ENCODE measurements at places on chromosomes 1 and 21. TPM values are rescaled to one million over a fixed set of nuclear protein-coding genes. Genes with fewer than 3 reads are reported as not detected.
A peak's percentile ranks its signal among the peaks of the same experiment; 100 is the strongest.

TRIM67 gene
- not detected for total RNA-seq

KRTAP19-6 gene
- total RNA-seq = not detected

BRDT gene
- not detected for total RNA-seq

VPS45 gene
- total RNA-seq = 34.1 TPM

DNA sequence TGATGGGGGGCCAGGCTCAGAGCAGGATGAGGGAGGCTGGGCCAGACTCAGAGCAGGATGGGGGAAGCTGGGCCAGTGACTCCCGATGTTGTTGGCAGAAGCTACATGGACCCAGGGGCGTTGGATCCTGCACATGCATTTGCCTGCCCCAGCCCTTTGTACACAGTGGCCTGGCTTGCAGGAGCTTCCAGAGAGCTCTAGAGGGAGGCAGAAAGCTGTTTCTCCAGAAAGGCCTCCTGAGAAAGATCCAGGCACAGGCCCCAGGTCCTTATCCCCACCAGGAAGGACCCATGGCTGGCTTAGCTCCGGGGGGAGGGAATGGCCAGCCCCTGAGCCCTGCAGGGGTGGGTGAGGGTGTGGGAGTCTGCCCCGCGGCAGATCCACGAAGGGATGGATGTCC, 106.6 kb upstream of the ACTRT2 start:
- H3K4me1 ChIP-seq = peaks cover 5% of the 10 kb centered on the region
- no peaks in the 10 kb centered on the region for H3K27me3 ChIP-seq
- no peaks in the 10 kb centered on the region for H3K36me3 ChIP-seq
- no peak for DNase-seq
- H3K27ac ChIP-seq = no peak overlapping the region
- H3K4me3 ChIP-seq = no peak overlapping the region

- no peaks in the 10 kb centered on the region for H3K36me3 ChIP-seq
- no peak for DNase-seq
- H3K4me1 ChIP-seq = peaks cover 23% of the 10 kb centered on the region
- H3K27ac ChIP-seq = no peak overlapping the region
- peak overlapping the region; percentile 45 for H3K4me3 ChIP-seq
These were observed 101.1 kb upstream of the SOD1 start for GRCh38 chr21:31558189-31558961.

GRCh38 chr1:159831412-159832141, 4.9 kb downstream of the SLAMF8 start:
- H3K36me3 ChIP-seq = peaks cover 15% of the 10 kb centered on the region
- peaks cover 8% of the 10 kb centered on the region for H3K27me3 ChIP-seq
- H3K27ac ChIP-seq = no peak overlapping the region
- H3K4me1 ChIP-seq = peaks cover 37% of the 10 kb centered on the region
- no peak for DNase-seq

DNA sequence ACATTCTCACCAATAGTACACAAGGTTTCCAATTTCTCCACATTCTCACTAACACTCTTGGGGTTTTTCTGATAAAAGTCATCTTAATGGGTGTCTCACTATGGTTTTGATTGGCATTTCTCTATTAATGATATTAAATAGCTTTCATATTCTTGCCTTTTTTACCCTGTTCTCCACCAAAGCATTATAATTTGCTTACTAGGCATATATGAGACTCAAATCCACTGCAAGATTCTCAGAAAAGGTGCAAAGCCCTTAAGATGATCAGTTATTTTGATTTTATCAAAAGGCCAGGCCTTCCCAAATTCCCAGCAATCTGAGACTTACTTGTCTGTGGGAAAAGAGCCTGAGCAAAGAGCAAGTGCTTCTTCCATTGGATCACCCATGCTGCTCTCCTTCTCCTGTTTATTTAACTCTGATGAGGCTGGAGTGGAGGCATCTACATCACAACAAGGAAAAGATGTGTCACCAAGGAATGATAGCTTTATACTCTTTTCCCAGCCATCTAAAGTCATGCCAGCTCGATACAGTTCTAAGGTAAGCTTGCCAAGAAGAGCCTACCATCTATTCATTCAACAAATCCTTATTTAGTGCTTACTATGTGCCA, 24.6 kb downstream of the CLSPN start:
- no peak overlapping the region for H3K27ac ChIP-seq
- no peak overlapping the region for H3K4me3 ChIP-seq
- peaks cover 22% of the 10 kb centered on the region for H3K36me3 ChIP-seq
- DNase-seq = no peak
- no peaks in the 10 kb centered on the region for H3K27me3 ChIP-seq

DNA sequence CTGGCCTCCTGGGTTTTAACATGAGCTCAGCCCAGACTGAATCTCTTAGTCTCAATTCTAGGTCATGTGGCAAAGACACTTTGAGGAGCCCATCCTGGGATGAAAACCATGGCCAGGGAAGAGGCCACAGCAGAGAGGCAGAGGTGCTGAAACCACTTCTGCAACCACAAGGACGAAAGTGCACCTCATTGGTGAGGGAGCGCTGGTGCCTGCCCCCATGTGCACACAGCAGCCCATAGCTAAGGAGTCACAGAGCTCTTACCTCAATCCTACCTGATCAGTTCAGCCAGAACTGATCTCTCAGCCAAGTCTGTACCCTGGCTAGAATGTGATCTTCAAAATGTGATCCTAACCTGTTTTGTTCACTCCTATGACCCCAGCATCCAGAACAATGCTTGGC, 32.9 kb upstream of the SRP9 start:
- H3K27ac ChIP-seq = no peak overlapping the region
- no peaks in the 10 kb centered on the region for H3K36me3 ChIP-seq
- H3K4me1 ChIP-seq = peaks cover 5% of the 10 kb centered on the region

DNA sequence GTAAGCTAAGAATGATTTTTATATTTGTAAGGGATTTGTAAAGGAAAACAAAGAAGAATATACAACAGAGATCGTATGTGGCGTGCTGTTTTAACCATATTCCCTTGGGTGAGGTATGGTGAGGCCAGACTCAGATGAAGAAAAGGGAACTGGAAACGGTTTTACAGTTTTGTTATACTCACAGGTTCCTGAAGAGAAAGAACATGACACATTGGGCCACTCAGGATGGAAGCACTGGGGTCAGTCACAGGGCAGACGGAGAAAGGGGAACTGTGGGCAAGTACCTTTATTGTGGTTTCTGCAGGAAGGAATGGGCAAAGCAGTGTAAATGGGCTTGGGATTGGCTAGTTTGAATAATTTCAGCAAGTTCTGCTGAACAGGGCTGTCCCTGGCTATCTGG, 177.4 kb downstream of the LBR start:
- H3K4me3 ChIP-seq = no peak overlapping the region
- DNase-seq = no peak
- no peaks in the 10 kb centered on the region for H3K4me1 ChIP-seq
- H3K36me3 ChIP-seq = no peaks in the 10 kb centered on the region
- H3K27me3 ChIP-seq = peaks cover 30% of the 10 kb centered on the region

DNA sequence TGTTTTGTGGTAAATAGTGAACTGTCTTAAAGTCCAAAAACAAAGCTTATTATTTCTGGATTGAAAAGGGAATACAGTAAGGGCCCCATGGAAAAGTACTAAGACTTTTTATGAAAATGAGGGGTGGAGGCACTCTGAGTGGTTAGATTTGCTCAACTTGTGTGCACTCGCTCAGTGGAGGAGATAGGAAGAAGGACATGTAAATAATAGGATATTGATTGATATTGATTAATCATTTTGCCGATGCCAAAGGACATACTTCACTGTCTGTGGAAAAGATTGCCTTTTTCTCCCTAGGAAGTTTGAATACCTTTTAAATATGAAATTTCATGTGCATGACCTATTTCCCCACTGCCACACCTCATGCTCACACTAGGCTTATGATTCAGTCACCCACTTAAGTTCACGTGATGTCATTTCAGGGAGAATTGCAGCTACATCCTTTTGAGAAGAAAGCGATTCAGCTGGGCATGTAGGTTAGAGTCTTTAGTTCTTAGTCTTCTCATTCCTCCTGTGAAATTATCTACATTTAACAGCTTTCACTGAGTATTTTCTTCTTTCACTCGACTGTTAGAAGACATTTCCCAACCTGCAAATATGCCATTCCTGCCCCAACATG, 5.0 kb downstream of the MTR start:
- DNase-seq = no peak
- H3K4me1 ChIP-seq = peaks cover 41% of the 10 kb centered on the region
- peak overlapping the region; percentile 78 for H3K27ac ChIP-seq

- DNase-seq = no peak
- H3K27ac ChIP-seq = no peak overlapping the region
- H3K36me3 ChIP-seq = no peaks in the 10 kb centered on the region
- H3K27me3 ChIP-seq = no peaks in the 10 kb centered on the region
These were observed 8.9 kb downstream of the MRTO4 start for GRCh38 chr1:19260211-19261138.

DNA sequence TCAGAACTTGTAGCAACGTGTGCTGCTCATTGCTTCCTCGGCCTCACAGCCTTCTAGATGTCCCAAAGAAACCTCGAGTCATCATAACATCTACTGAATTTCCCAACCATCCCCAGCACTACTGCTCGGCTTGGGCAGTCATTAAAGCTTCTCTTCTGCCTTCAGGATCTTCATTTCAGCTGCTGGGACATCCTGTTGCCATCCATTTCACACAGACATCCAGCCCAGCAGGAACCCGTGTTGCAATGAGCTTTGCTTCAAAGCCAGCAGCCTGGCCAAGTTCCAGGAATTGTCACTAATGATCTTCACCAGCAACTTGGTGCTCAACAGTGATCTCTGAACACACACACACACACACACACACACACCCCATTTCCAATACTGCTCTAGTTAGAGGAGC, 18.5 kb downstream of the WLS start:
- no peaks in the 10 kb centered on the region for H3K36me3 ChIP-seq
- H3K27ac ChIP-seq = no peak overlapping the region
- H3K4me3 ChIP-seq = no peak overlapping the region
- DNase-seq = no peak
- H3K4me1 ChIP-seq = no peaks in the 10 kb centered on the region

DNA sequence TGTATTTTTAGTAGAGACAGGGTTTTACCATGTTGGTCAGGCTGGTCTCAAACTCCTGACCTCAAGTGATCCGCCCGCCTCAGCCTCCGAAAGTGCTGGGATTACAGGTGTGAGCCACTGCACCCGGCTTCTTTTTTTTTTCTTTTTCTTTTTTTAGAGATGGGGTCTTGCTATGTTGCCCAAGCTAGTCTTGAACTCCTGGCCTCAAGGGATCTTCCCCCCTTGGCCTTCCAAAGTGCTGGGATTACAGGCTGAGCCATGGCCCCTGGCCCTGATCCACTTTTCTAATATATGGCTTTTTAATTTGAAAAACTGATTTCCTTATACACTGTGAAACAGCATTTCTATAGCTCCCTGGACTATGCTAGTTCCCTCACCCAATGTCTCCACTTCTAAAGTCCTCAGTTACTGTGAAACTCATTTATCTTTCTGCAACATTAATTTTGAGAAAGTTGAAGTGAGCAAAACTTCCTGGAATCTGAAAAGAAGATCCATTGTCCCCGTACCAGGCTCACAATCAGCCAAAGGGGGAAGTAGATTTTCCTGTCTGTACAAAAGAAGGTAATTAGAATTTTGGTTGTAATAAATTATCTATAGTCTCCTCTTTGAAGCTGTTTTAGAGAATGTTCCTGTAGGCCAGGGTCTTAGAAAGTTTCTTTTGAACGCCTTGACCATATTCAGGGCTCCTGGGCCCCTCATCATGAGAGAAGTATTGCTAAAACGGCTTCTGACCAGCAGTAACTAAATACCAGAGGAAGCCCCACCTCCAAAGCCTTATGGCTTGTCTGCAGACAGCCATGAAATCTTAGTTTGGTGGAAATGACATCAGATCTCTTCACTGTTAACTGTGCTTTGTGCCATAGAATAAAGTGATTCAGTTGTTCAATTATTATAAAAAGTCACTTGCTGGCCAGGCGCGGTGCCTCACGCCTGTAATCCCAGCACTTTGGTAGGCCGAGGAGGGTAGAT, 34.9 kb downstream of the DEGS1 start:
- no peak for DNase-seq
- H3K4me1 ChIP-seq = no peaks in the 10 kb centered on the region

GRCh38 chr1:114618606-114619005, 37.2 kb upstream of the BCAS2 start:
- H3K4me3 ChIP-seq = no peak overlapping the region
- no peaks in the 10 kb centered on the region for H3K4me1 ChIP-seq
- DNase-seq = no peak
- H3K36me3 ChIP-seq = no peaks in the 10 kb centered on the region

DNA sequence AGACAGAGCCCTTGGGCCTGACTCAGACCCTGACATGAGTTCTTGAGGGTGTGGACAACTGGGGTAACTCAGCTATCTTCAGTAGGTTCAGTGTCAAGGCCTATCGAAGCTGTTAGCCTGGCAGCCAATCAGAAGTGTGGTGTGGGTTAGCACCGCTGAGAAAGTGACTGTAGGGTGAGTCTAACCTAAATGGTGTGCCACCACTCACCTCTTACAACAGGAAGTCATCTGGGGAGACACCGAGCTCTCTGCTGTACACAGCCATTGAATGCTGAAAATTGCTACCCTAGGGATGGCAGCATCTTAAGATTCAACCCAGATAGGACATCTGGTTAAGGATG, 44.6 kb downstream of the RASSF5 start:
- H3K4me1 ChIP-seq = peaks cover 69% of the 10 kb centered on the region
- no peaks in the 10 kb centered on the region for H3K36me3 ChIP-seq
- H3K27ac ChIP-seq = peak overlapping the region; percentile 100
- no peaks in the 10 kb centered on the region for H3K27me3 ChIP-seq

All from natural killer cell treated with Interleukin-12 subunit alpha and Interleukin-12 subunit beta and Interleukin-15 and Interleukin-18, amount 100 ng/mL, for 72 hours (primary cell).